ENCODE measurements at places on chromosomes 5 and 9.

- no peak for DNase-seq
These were observed 22.0 kb downstream of the DDX31 start for GRCh38 chr9:132647806-132648205.

DNA sequence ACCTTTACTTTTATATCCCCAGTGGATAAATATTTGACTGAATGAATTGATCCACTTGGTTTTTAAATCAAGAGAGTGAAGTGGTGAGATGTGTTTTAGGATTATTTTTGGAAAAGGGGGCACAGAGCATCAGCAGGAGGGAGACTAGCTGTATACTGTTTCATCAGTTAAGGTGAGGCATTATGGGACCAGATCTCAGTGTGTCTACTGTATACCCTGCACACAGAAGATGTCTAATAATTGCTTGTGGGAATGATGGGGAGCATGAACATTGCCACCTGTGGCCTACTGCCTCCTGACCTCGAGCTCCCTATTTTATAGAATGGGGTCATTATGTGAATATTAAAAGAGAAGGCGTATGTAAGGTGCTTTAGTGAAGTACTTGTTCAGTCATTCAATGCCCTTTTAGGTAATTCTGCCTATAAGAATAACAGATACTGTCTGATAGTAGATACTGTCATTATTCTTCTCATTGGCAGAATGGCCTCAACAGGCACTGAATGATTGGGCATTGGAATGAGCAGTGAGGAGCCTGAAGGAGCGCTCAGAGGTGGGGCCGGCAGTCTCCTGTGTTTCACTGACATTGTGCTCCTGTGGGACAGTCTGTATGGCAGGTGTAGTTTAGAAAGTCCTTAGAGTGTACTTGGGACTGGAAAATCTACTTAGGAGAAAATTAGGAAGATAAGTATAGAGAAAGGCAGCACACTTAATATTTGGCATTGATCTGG is 47.4 kb upstream of the FAM120AOS start:
- no peak for DNase-seq

- no peak for DNase-seq
These were observed 36.6 kb upstream of the SPTLC1 start for GRCh38 chr9:92151691-92152393.

DNA sequence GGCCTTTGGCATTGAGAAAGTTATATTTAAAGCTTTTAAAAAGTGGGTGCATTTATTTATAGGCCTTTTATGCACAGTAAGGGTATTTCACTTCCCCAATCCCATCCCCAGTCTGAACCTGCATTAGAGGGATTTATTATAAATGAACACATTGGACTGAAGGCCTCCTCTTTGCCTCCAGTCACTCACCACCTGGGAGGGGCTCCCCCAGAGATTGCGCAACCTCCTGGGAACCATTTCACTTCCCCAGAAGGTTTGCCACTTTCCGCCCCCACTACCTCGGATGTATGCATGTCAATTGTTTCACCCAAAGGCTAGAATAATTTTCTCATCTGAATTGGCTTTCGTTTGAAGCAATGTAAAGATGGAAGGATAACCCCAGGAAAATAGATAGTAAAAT is 29.8 kb upstream of the VCAN start:
- DNase-seq, result no peak

GRCh38 chr5:59759600-59760351 is 133.8 kb downstream of the PDE4D start:
- DNase-seq, result no peak

DNA sequence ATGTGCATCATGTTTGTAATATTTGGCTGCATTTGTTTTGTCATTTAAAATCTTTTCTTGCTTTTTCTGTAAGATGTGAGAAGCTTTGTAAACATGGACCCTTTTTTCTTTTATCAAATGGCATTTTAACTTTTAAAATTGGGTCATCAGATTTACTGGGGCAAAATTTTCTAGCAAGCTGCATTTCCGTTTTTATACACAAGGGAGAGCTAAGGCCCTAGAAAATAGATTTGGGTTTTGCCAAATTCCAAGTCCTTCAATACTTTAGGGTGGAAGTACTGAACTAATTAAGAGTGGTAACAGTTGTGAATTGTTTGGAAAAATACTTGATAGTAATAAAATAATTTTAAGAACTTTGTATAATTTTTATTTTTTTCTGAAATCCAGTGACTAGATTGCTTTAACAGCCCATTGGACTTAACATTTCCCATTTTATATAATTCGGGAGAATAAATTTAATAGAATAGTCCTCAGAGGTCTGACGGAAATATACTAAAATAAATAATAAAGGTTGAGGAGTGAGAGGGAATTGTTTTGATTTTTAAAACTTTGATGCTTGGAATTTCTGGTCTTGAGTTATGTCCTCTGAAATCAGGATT is 117.4 kb downstream of the SMARCA2 start:
- no peak for DNase-seq

DNA sequence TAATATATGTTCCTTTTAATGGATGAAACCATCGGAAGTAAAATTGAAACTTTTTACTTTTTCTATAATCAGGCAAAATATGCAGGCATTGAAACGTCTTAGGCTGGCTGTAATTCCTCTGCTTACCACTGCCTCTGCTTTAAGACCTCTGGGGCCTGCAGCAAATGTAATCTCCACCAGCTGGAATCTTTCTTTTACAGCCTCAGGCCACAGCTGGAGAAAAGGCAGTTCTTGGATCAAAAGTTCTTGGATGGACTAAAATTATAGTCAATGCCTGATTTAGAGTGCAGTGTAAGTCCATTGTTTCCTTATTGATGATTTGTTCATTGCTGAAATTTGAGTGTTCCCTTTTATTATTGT is 396.7 kb downstream of the KCTD16 start:
- DNase-seq, result no peak

GRCh38 chr5:168238463-168238862 is 53.0 kb upstream of the WWC1 start:
- no peak for DNase-seq

Measured in hypothalamus (tissue), 51 donors.